NCI-H1092 (cell line): ENCODE measurements at places on chromosomes 11 and 22.

DNA sequence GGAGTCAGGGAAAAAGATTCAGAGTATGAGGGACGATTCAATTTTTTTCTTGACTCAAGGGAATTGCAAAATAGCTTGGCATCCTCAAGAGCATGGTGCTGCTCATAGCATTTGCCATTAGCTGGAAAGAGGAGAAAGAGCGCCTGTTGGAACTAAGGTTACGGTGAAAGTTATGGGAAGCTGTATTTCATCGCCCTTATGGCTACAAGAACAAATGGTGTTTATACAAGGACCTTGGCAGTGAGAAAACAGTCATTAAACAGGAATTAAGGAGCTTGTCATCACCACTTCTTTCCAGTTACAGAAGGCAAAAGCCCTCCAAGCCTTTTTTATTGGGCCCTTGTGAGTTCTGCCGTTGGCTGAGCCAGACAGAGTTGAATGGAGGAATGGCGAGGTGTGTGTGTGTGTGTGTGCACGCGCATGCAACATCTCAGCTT is 74.2 kb downstream of the ALX4 start:
- no peak for DNase-seq

GRCh38 chr22:44202261-44202789 is 21.6 kb downstream of the PARVG start:
- DNase-seq: no peak

DNA sequence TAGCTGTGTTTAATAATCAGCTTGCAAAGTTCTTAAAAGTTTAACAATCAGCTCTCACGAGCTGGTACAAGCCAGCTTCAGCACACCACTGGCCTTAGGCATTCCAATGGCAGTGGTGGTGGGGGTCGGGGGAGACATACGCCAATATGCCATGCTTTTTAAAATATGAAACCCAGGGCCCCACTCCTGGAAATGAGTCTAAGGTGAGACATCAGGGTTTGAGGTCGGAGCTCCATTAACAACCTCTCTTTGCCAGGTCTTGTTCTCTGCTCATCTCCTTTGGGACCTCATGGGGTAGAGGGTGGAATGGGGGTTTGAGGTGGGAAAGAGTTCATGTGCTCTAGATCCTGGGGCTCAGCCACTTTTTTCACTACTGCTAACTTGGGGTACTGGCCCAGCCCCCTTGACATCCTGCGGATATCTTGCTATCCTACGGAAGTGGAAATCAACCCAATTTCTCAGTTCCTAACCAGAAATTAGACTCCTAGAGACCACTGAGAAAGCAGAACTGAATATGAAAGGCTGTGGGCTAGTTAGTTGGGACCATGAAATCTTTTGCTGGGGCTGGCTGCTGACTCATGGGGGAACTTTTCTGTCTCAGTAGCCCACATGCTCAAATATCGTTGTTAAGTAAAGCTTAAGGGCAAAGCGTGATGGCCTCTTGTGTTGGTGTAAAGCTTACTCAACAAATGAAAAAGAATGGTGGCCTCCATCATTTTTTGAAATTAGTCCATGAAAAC is 90.1 kb downstream of the PDHX start:
- DNase-seq: no peak

DNA sequence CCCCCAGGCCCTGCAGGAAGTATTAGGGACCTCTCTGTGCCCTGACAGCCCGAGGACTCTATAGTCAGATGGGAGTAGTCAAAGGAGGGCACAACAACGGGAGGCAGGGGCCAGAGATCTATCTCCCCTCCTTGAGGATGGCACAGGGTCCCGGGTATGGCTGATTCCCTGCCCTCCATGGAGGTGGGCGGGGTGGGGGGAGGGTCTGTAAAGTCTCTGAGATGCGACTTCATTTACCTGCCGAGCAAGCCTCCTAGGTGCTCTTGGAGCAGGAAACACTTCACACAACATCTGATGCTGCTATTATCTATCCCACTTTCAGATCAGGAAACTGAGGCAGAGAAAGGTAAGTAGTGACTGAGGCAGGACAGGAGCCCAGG is 769 bp upstream of the CDC42EP1 start:
- DNase-seq: no peak

- DNase-seq: peak; percentile 14
These were observed 29.7 kb downstream of the POU2AF3 start for GRCh38 chr11:111327908-111328624.

DNA sequence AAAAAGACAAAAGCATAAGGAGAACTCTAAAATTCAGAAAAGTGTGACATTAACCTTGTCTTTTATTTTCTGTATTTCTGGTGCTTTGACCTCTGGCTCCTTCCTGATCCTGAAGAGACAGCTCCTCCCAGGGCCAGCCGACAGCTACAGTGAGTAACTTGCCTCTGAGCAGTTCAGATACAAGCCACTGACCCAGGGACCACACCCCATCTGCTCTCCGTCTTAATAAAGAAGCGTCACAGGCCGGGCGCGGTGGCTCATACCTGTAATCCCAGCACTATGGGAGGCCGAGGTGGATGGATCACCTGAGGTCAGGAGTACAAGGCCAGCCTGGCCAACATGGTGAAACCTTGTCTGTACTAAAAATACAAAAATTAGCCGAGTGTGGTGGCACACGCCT is 6.5 kb downstream of the MLC1 start:
- DNase-seq: no peak

- DNase-seq: no peak
These were observed 1.4 kb upstream of the APOA5 start for GRCh38 chr11:116792869-116793771.

DNA sequence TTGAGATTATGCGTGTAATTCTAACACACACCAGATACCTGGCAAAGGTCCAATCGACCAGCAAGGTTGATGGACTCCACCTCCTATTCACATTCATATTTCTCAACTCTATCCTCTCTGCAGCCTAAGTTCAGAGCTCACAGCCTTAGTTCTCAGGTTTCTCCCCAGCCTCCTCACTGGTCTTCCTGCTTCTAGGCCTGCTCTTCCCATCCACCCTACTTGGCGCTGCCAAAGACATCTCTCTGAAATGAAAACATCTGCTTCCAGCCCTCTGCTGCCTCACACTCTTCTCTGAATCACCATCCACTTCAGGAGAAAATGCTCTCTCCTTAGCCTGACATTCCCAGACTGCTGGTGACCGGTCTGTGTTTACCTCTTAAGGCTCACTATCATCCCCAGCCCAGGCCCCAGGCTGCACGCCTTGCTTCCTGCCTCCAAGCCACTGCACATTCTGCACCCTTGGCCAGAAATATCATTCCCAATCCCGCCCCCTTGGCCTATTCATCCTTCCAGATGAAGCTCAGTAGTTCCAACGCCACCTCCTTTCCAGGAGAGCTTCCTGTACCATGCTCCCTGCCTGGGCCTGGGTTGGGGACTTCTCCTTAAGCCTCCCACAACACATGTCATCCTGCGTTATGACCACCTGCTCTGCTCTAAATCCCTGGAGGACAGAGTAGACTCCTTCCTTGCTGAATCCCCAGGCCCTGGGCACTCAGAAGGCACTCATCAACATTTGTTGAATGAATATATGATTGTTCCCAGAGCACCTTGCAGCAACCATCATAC is 3.5 kb downstream of the ARRB1 start:
- no peak for DNase-seq

DNA sequence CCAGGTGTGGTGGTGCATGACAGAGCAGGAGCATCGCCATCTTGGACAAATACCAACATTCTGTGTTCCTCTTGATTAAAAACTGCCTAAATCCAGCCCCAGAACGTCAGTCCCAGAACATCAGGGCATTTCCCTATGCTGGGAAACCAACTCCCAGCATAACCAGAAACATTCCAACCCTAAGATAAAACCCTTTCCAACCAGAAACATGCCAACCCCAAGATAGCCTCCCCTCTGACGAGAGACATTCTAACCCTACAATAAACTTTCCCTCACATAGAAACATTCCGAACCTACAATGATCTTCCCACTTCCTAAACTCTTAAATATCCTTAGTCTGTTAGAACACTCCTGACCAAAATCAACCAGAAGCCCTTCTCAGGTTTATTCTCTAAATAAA is 11.6 kb downstream of the PLAAT4 start:
- no peak for DNase-seq

DNA sequence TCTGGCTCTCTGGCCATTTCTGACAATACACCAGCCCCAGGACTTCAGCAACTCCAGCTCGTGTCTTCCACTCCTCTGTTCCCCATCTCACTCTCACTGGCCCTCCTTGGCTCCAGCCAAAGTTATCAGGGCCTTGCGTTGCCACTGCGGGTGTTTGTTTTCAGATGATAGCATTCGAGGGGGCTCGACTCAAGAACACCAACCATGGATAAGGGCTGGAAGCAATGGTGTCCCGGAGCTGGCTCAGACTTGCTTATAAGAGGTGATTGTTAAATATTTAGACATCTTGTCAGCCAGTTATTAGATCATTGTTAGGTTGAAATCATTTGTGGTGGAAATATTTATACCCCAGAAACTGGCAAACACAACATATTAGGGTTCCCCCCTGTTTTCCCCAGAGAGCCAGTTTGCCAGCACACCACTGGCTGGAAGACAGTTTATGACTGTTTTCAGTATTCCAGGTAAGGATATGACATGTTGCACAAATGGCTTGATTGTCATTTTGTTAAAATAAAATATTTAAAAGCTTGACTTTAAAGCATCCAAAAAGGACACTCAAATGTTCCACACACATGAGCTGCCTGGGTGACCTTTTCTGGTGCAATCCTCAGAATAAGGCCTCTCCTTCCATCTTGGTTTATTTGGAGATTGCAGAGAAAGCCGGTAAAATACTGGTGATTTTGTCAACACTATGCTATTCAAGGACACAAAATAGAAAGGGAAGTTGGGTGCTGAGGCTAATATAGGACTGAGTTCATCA is 98.3 kb downstream of the FBXO7 start:
- DNase-seq: no peak

DNA sequence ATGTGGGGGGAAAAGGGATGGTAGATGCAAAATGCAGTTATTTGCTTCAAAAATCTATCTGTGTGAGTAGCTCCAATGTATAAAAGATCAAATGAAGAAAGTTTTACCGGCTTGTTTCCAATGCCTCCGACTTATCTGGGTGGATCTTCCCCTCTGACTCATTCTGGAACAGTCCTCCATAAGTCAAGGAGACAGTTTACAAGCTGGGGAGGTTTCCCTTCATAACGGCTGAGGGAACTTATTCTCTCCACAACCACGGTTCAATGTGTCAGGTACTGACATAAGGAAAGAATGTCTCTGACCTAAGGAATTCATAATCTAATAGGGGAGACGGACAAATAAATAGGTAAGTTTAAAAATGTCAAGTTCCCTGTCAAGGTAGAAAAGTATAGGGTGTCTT is 49.7 kb upstream of the BIRC3 start:
- DNase-seq: no peak

DNA sequence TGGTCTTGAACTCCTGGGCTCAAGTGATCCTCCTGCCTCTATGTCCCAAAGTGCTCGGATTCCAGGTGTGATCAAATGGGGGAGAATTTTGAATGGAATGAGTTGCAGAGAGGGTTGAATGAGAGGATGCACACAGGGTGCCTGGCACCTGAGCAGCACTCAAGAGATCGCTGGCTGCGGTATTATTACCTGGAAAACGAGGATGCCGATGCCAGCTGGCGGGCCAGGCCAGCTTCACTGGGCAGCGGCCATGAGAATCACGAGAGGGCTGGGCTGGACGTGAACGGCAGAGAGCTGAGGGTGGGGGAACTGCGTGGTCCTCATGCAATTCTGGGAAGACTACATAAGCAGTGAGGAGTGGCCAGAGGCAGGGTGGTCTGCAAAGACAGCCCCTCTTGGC is 2.9 kb downstream of the MGAT3 start:
- no peak for DNase-seq

GRCh38 chr11:3030289-3031070 is 26.7 kb downstream of the CARS1 start:
- no peak for DNase-seq

DNA sequence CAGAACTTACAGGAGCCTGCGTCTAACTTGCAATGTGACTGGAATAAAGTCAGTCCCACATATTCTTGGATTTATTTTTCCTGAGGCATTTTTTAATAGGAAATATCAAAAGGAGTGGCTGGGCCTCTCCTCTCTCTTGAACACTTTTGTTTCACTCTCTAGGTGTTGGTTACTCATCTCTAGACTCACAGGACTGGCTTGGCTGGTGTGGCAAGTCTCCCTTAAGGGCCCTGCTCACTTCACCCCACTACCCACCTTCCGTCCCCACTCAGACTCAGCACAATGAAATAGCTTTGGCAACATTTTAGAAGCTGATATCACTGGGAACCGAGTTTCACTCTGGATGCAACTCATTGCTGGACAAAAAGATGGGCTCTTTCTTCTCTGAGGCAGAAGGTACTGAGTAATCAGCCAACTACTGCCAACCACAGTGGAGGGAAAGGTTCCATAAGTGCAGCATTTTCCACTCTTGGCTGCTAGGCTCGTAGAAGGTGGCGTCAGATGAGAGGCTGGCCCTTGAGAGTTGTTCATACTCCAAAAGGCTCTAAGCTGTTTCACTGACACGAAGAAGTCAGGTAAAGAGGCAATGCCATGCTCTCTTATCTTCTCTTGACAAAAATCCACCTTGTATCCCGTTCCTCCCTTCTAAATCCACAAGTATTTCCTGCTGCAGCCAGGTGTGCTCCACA is 390.6 kb downstream of the SOX6 start:
- no peak for DNase-seq
